ENCODE measurements at places on chromosomes 7 and 10.

DNA sequence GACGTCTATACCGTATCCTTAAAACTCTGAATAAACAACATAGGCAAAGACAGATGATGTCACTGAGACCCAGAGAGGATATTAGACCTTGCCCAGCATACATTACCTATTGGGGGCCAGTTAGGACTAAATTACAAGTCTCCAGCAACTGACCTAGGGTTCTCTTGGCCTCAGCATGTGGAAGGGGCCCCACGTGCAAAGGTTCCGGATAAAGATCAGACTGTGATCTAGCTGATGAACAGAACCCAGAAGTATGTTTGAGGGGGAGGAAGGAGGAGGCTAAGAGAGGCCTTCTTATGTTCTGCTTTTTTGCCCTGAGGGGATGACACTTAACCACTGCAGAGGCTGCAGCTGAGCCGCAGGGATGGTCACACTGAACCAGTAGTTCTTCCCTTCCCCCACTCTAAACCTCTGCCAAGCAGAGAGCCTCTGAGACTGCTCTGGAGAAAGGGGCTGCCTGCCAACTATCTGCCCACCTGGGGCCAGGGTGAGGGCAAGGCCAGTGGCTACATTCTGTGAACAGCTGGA lies 24.0 kb upstream of the KMT2C start:
- DNase-seq, result peak; percentile 48

- peak; percentile 48 for DNase-seq
Measured at GRCh38 chr7:137371616-137372015, 28.1 kb upstream of the PTN start.

DNA sequence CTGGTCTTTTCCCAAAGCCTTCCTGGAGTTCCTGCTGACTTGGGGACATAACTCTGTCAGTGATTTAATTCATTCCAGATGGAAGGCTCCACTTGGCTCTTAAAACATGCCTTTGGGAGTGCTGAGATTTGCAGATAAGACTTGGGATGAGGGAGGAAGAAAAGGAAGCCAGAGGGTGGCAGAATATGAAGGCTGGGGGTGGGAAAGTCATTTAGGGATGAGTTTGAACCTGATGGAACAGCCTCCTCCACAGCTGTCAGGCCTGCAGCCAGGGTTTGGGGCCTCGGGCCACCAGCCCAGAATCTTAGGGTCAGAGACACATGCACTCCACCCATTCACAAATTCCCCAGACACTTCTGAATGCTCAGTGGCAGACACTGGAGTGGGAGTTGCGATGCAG lies 28.4 kb upstream of the EIF5AL1 start:
- no peak for DNase-seq

DNA sequence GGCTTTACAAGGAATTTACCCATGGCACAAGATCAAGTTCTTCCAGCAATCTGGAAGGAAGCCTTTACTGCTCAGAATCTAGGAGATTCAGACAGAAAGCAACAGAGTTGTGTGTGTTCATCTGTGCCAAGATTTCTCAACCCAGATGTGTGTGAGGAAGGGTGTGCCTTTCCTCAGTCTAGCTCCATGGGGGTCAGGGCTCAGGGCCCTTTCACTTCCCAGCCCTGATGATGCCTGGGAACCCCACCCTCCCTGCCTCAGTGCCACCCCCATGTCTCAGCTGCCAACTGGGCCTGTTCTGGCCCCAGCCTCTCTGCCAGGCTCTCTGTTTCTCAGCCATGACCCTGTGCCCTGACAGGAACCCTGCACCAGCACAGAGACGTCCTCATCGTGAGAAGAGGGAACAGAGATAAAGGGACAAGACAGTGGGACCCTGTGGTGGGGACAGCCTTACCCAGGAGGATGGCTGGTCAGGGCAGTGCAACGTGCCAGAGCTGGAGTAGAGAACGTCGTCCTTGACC lies 102.0 kb downstream of the VIPR2 start:
- no peak for DNase-seq

DNA sequence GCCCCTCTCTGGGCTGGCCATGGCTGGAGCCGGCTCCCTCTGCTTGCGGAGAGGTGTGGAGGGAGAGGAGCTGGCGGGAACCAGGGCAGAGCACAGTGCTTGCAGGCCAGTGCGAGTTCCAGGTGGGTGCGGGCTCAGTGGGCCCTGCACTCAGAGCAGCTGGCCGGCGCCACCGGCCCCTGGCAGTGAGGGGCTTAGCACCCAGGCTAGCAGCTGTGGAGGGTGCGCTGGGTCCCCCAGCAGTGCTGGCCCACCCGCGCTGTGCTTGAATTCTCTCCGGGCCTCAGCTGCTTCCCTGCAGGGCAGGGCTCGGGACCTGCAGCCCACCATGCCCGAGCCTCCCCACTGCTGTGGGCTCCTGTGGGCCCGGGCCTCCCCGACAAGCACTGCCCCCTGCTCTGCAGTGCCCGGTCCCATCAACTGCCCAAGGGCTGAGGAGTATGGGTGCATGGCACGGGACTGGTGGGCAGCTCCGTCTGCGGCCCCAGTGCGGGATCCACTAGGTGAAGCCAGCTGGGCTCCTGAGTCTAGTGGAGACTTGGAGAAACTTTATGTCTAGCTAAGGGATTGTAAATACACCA lies 61.2 kb upstream of the AGR3 start:
- DNase-seq, result no peak
